ENCODE measurements at places on chromosomes 7 and 10.

DNA sequence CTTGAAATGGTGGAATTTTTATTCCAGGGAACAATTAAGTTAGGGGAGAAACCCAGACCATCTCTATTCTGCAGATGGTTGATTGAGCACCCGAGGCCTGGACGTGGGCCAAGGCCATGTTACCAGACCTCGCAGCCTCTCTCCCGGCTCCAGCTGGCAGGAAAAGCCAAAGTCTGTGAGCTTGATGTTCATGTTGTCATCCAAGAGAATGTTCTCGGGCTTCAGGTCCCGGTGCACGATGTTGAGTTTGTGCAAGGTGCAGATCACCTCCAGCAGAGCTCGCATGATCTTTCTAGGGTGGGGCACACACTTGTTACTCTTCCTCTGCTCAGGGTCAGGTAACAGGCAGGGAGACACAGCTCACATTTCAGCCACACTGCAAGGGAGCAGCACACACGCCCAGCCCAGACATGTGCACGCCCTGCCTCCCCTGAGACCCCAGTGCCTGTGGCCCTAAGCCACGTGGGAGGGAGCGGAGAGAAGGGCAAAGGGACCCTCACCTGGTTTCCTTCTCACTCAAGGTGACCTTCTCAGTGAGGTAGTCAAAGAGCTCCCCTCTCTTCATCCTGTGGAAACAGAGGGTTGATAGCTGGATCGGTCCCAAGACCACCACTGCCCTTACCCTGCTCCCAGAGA lies 9.5 kb downstream of the PHKG1 start:
- DNase-seq = no peak

GRCh38 chr10:89207801-89208551 lies 859 bp upstream of the CH25H start:
- DNase-seq = no peak

DNA sequence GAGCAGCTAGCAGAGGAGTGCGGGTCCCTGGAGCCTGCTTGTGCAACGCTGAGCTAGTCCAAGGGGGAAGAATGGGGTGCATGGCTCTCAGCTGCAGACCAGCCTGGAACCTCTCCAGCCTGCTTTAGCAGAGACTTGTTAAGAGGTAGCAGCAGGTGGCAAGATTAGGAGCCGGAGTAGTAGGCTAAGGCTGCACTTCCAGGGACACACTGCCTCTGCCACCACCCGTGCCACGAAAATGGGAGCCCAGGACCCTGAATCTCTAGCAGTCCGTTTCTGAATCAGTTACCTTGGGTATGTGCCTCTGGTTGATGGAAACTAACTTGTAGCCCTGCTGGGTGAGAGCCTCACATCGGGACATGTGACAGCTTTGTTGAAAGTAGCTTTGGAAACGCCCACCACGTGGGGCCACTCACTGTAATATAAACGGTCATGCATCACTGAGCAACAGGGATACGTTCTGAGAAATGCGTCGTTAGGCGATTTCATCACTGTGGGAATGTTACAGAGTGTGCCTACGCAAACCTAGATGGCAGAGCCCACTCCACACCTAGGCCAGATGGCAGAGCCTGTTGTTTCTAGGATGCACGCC lies 25.9 kb downstream of the HTRA1 start:
- DNase-seq = no peak

- no peak for DNase-seq
Measured at GRCh38 chr7:37208528-37208927, 240.1 kb downstream of the ELMO1 start.

GRCh38 chr7:12643001-12643643 lies 44.3 kb upstream of the ARL4A start:
- no peak for DNase-seq

Measured in stimulated activated CD4-positive, alpha-beta T cell treated with anti-CD3 and anti-CD28 coated beads, Interleukin-15, amount 100 ng/mL, for 48 hours (primary cell).